ENCODE measurements at places on chromosomes 1 and 21. TPM values are rescaled to one million over a fixed set of nuclear protein-coding genes. Genes with fewer than 3 reads are reported as not detected.

DNA sequence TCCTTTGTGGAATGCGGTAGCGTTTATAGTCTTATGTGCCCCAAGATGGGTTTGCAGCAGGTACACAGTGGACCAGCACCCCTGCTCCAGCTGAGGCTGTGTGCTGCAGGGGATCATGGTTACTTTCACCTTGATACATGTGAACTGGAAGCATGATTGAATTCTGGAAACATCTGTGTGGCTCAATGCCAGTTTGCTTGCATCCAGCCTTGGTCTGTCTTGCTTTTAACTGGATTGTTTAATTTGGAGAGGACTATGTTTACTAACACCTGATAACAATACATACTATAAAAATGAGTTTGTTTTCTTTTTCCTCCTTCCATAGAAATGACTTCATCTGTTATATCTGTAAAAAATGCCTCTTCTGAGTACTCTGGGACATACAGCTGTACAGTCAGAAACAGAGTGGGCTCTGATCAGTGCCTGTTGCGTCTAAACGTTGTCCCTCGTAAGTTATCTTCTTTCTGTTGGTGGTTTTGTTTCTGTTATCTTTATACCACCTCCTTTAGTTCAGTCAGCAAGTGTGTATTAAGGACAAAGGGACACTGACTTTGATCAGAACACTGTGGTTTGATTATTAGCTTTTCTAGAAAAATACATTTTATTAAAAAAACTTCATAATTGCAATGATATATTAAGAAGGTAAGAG lies 47.7 kb downstream of the CXADR start:
- H3K36me3 ChIP-seq, result no peaks in the 10 kb centered on the region
- no peak overlapping the region for H3K4me3 ChIP-seq
- DNase-seq, result no peak
- no peak overlapping the region for H3K27ac ChIP-seq
- no peaks in the 10 kb centered on the region for H3K4me1 ChIP-seq

GRCh38 chr1:31723828-31724359 lies 20.1 kb upstream of the COL16A1 start:
- no peaks in the 10 kb centered on the region for H3K36me3 ChIP-seq
- no peaks in the 10 kb centered on the region for H3K27me3 ChIP-seq
- H3K4me1 ChIP-seq, result no peaks in the 10 kb centered on the region
- peak; percentile 77 for DNase-seq
- H3K27ac ChIP-seq, result no peak overlapping the region

- no peak for DNase-seq
- no peaks in the 10 kb centered on the region for H3K27me3 ChIP-seq
- H3K4me3 ChIP-seq, result no peak overlapping the region
- no peaks in the 10 kb centered on the region for H3K4me1 ChIP-seq
- H3K36me3 ChIP-seq, result no peaks in the 10 kb centered on the region
Observed at GRCh38 chr1:203572134-203572625, 54.5 kb upstream of the ATP2B4 start.

DNA sequence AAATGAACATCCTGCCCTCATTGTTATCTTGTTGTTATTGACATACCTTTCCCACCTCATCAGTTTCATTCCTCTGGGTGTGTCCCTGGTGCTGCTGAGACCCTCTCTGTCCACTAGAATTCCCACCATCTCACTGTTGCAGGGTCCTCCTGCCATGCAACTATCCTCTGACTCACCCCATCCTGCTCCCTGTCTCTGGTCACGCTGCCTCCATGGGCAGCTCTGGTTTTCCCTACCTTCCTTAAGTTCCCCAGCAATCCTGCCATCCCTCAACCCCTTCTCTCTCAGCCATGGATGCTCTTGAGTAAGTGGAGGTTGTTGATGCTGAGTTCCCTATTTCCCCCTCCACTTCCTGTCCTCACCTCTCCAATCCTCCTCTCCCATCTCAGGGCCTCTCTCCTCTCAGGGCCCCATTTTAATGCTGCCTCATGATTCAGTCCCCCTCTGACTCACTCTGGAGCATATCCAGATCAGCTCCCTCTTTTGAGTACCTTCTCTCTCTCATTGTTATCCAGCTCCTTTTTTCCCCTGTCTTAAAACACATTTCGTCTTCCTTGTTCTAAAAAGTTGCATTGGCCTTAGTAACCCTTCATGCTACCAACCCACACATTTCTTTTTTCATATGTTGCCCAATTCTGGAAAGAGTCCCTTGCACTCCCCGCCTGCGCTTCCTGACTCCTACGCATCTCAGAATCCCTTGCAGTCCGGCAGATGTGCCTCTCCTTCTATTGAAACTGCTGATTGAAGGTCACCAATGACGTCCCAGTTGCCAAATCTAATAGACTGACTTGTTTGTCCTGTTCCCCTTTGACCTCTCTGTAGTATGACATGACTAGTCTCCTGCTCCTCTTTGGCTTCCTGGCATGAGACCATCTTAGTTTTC lies 92.0 kb downstream of the CNIH3 start:
- no peak overlapping the region for H3K4me3 ChIP-seq
- no peak overlapping the region for H3K27ac ChIP-seq
- H3K36me3 ChIP-seq, result no peaks in the 10 kb centered on the region
- H3K27me3 ChIP-seq, result no peaks in the 10 kb centered on the region
- no peak for DNase-seq

The SLAMF6 gene
- 55.0 TPM for total RNA-seq

GRCh38 chr21:38477226-38477625 lies 21.1 kb downstream of the ERG start:
- no peak overlapping the region for H3K27ac ChIP-seq
- H3K27me3 ChIP-seq, result peaks cover 77% of the 10 kb centered on the region
- H3K4me3 ChIP-seq, result no peak overlapping the region
- DNase-seq, result no peak

DNA sequence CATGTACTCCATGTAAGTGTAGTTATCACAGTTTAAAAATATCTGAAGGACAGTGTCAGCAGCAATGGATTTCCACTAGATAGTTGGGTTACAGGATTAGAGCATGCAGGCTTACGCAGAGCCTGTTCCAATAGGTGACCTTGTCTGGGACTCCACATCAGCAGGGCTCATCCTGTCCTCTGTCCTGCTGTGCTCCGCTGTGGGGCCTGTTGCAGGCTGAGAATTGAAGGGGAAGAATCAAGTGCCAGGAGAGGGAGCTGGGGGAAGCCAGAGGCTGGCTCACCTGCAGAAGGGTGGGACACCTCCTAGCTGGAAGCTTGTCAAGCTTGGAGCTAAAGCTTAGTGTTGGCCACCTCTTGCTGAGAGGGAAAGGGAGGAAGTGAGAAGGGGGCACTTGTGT lies 62.8 kb downstream of the XCL2 start:
- no peaks in the 10 kb centered on the region for H3K36me3 ChIP-seq
- no peak for DNase-seq
- peaks cover 36% of the 10 kb centered on the region for H3K4me1 ChIP-seq
- no peak overlapping the region for H3K27ac ChIP-seq

- no peak overlapping the region for H3K27ac ChIP-seq
- no peaks in the 10 kb centered on the region for H3K27me3 ChIP-seq
- H3K36me3 ChIP-seq, result no peaks in the 10 kb centered on the region
- H3K4me3 ChIP-seq, result no peak overlapping the region
Observed at GRCh38 chr1:232529747-232530146, 100.2 kb downstream of the SIPA1L2 start.

- H3K27me3 ChIP-seq, result no peaks in the 10 kb centered on the region
- DNase-seq, result no peak
- no peak overlapping the region for H3K4me3 ChIP-seq
- no peaks in the 10 kb centered on the region for H3K36me3 ChIP-seq
Observed at GRCh38 chr21:16842696-16843035, 670.2 kb upstream of the CXADR start.

The MR1 gene
- 22.5 TPM for total RNA-seq

DNA sequence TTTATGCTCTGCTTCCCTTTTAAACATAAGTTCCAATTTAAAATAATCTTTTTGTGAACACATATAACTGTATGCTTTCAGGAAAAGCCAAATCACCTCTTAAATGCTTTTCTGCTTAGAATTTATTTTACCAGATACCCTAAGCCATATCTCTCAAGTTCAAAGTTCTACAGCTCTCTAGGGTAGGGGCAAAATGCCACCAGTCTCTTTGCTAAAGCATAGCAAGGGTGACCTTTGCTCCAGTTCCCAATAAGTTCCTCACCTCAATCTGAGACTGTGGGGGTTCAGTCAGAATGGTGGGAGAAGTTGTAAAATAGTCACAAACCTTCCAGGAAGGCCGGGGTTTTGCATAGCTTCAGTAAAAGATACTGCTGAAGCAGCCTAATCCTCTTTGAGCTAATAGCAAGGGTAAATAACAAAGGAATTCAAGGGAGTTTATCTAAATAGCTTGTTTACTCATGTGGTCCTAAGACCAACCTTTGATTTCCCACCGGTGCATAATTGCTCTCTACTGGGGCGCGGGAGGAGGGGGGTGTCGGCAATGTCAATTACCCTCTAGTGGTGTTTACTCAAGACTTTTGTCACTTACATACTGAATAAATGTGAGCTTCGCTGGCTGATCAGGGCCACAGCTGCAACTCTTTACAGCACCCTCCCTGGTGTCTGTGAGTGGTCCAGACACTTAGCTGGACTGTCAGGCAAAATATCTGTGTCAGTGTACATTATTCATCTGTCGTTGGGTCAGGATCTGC lies 1376.2 kb downstream of the NCAM2 start:
- no peak for DNase-seq
- no peaks in the 10 kb centered on the region for H3K36me3 ChIP-seq
- H3K27me3 ChIP-seq, result no peaks in the 10 kb centered on the region
- H3K4me1 ChIP-seq, result no peaks in the 10 kb centered on the region
- H3K4me3 ChIP-seq, result no peak overlapping the region

DNA sequence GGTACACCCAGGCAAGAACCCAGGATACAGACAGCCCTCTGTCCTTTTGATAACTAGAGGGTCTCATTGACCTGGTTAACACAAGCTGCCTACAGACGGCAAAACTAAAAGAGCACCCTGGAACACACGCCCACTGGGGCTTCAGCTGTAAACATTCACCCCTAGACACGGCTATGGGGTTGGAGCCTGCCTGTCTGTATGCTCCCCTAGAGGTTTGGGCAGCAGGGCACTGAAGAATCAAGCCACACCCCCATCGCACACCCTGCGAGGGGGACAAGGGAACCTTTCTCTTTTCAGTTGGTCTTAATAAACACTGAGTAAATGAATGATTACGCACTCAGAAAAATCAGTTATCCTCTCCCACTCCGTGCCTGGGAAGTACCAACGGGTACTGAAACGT lies 35.5 kb downstream of the LRRC3 start:
- H3K27me3 ChIP-seq, result peaks cover 5% of the 10 kb centered on the region
- H3K36me3 ChIP-seq, result peaks cover 4% of the 10 kb centered on the region
- no peaks in the 10 kb centered on the region for H3K4me1 ChIP-seq
- H3K4me3 ChIP-seq, result no peak overlapping the region
- no peak overlapping the region for H3K27ac ChIP-seq

The RBM8A gene
- total RNA-seq, result 242 TPM

The KCND3 gene
- not detected for total RNA-seq

- no peak overlapping the region for H3K27ac ChIP-seq
- DNase-seq, result no peak
- H3K4me1 ChIP-seq, result peaks cover 57% of the 10 kb centered on the region
- H3K4me3 ChIP-seq, result no peak overlapping the region
Observed at GRCh38 chr1:112636056-112636455, 16.4 kb downstream of the CAPZA1 start.

GRCh38 chr1:32501865-32502264 lies 37.0 kb downstream of the ZBTB8B start:
- no peak overlapping the region for H3K27ac ChIP-seq
- peaks cover 36% of the 10 kb centered on the region for H3K27me3 ChIP-seq
- H3K4me3 ChIP-seq, result peak overlapping the region; percentile 47
- no peak for DNase-seq
- H3K4me1 ChIP-seq, result peaks cover 5% of the 10 kb centered on the region

- DNase-seq, result no peak
- H3K36me3 ChIP-seq, result no peaks in the 10 kb centered on the region
- no peaks in the 10 kb centered on the region for H3K4me1 ChIP-seq
- peaks cover 4% of the 10 kb centered on the region for H3K27me3 ChIP-seq
Observed at GRCh38 chr1:1240822-1241587, 5.5 kb downstream of the C1QTNF12 start.

GRCh38 chr1:210438928-210439841 lies 110.5 kb downstream of the HHAT start:
- no peaks in the 10 kb centered on the region for H3K36me3 ChIP-seq
- DNase-seq, result no peak
- H3K4me3 ChIP-seq, result no peak overlapping the region
- H3K4me1 ChIP-seq, result no peaks in the 10 kb centered on the region
- H3K27ac ChIP-seq, result no peak overlapping the region

- no peak overlapping the region for H3K4me3 ChIP-seq
- peaks cover 14% of the 10 kb centered on the region for H3K4me1 ChIP-seq
- no peak overlapping the region for H3K27ac ChIP-seq
- peaks cover 3% of the 10 kb centered on the region for H3K27me3 ChIP-seq
- peaks cover 7% of the 10 kb centered on the region for H3K36me3 ChIP-seq
Observed at GRCh38 chr1:161531986-161532643, 7.8 kb downstream of the HSPA6 start.

The S100A8 gene
- not detected for total RNA-seq

DNA sequence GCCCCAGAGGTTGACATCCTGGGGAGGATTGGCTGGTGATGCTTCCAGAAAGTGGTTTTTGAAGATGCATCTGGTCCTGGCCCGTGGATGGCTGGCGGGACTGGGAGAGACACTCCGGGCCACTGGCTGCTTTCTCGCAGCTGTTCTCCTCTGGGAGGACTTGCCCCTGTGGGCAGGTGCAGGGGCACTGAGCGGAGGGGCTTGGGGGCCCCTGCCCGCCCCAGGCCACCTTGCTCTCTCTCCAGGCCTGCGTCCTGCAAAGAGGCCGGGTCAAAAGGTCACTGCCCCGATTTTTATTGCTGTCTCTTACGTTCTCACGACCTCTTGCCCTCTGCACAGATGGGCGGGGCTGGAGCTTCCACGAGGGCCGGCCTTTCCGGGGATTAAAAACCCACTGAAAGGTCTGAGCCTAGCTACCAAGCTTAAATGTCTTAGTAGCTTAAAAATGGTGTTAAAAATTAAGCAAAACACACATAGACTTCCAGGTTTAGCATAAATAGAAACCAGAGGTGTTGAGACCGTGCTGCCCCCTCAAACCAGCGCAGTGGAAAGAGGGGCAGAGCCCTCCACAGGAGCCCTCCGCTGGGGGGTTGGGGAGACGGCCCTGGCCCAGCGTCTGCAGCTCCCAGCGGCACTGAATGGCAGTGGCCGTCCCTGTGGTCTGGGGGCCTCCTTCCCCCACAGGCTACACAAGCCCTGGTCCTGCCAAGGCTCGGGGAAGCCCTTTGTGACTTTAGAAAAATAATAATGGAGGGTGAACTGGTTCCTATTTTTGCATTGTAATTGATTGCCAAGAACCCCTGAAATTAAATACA lies 43.9 kb downstream of the SKI start:
- H3K27me3 ChIP-seq, result no peaks in the 10 kb centered on the region
- H3K36me3 ChIP-seq, result peaks cover 2% of the 10 kb centered on the region
- peaks cover 69% of the 10 kb centered on the region for H3K4me1 ChIP-seq
- DNase-seq, result no peak
- no peak overlapping the region for H3K27ac ChIP-seq
- H3K4me3 ChIP-seq, result no peak overlapping the region

GRCh38 chr1:89525169-89525855 lies 683 bp downstream of the LRRC8B start:
- H3K4me3 ChIP-seq, result no peak overlapping the region
- H3K27ac ChIP-seq, result no peak overlapping the region
- no peaks in the 10 kb centered on the region for H3K27me3 ChIP-seq
- H3K4me1 ChIP-seq, result peaks cover 35% of the 10 kb centered on the region
- H3K36me3 ChIP-seq, result peaks cover 22% of the 10 kb centered on the region
- DNase-seq, result peak; percentile 46

The ECM1 gene
- 0.88 TPM for total RNA-seq

The GSTM1 gene
- not detected for total RNA-seq

The CHODL gene
- not detected for total RNA-seq

The TMEM240 gene
- not detected for total RNA-seq

The PCP4 gene
- not detected for total RNA-seq
